ENCODE measurements at places on chromosomes 12 and 14. TPM values are rescaled to one million over a fixed set of nuclear protein-coding genes. Genes with fewer than 3 reads are reported as not detected.

The DHRS2 gene
- total RNA-seq: not detected

The TAS2R43 gene
- 8.4 TPM for total RNA-seq

The CLEC4D gene
- not detected for total RNA-seq

The POLE2 gene
- total RNA-seq: 7.6 TPM

The RAB5B gene
- total RNA-seq: 82.6 TPM

The LRRC9 gene
- not detected for total RNA-seq

The RHOJ gene
- total RNA-seq: 3.8 TPM

The MMP14 gene
- total RNA-seq: 23.8 TPM

The KLRG1 gene
- not detected for total RNA-seq

The CYP46A1 gene
- 2.9 TPM for total RNA-seq

The SVOP gene
- total RNA-seq: 0.89 TPM

The INSM2 gene
- total RNA-seq: not detected

The TCTN1 gene
- 17.1 TPM for total RNA-seq

The RPGRIP1 gene
- total RNA-seq: 0.29 TPM

The VDR gene
- 2.8 TPM for total RNA-seq

The FIGNL2 gene
- total RNA-seq: 1.4 TPM

The ZNF664 gene
- total RNA-seq: 224 TPM

The MYO1H gene
- not detected for total RNA-seq

The GZMH gene
- total RNA-seq: 2.0 TPM

The ANKRD52 gene
- total RNA-seq: 14.2 TPM

The PDE3A gene
- 47.3 TPM for total RNA-seq

The ALDH1L2 gene
- total RNA-seq: 2.6 TPM

The ZNF140 gene
- total RNA-seq: 43.3 TPM

The SLC24A4 gene
- not detected for total RNA-seq

The RNASE7 gene
- 2.6 TPM for total RNA-seq

The CCDC175 gene
- not detected for total RNA-seq

The AQP6 gene
- total RNA-seq: 0.45 TPM

The CLEC2D gene
- not detected for total RNA-seq

The MYL2 gene
- not detected for total RNA-seq

The PIK3C2G gene
- 191 TPM for total RNA-seq

The GPRC5D gene
- not detected for total RNA-seq

The PRB2 gene
- not detected for total RNA-seq

The CIDEB gene
- total RNA-seq: 5.0 TPM

The OASL gene
- total RNA-seq: 35.0 TPM

The HRK gene
- not detected for total RNA-seq

The SERPINA10 gene
- not detected for total RNA-seq

The SIRT4 gene
- 5.4 TPM for total RNA-seq

The B4GALNT1 gene
- total RNA-seq: 1.1 TPM

The NYNRIN gene
- total RNA-seq: 8.1 TPM

The IKZF4 gene
- 2.9 TPM for total RNA-seq

The PMCH gene
- not detected for total RNA-seq

The NKX2-1 gene
- total RNA-seq: 13.4 TPM

The HOXC10 gene
- not detected for total RNA-seq

The SAMD4A gene
- total RNA-seq: 11.6 TPM
